ENCODE measurements at places on chromosomes 1 and 21.

DNA sequence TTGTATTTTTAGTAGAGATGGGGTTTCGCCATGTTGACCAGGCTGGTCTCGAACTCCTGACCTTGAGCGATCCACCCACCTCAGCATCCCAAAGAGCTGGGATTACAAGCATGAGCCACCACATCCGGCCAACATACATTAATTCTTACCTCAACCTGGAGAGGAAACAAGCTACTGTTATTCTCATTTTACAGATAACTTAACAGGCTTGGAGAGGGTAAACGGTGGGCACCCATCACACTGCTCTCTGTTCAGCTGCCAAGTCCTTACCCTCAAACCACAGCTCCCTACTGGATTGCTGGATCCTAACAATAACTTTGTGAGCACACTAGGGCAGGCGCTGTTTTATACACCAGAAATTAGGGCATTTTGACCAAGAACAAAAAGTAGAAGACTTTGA is 93.6 kb upstream of the BARHL2 start:
- no peak for DNase-seq

- peak; percentile 21 for DNase-seq
Observed at GRCh38 chr21:45768011-45768739, 124.7 kb downstream of the PCBP3 start.

DNA sequence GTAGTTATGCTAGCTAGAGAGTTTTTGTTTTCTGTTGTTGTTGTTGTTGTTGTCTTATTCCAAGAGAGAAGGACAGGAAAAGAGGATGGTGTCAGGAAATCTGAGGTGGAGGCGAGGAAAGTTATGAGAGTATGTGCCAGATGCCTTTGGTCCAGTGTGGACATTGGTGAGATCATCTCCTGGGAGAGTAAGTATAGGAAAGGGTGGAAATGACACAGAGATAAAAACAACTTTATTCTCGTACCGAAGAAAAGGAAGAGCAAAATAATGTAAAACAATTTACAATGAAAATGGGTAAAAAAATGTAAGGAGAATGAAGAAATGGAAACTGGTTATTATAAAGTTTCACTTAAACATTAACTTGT is 97.4 kb upstream of the ADGRL2 start:
- no peak for DNase-seq

- DNase-seq, result no peak
Observed at GRCh38 chr1:153976819-153977249, 640 bp downstream of the JTB start.

DNA sequence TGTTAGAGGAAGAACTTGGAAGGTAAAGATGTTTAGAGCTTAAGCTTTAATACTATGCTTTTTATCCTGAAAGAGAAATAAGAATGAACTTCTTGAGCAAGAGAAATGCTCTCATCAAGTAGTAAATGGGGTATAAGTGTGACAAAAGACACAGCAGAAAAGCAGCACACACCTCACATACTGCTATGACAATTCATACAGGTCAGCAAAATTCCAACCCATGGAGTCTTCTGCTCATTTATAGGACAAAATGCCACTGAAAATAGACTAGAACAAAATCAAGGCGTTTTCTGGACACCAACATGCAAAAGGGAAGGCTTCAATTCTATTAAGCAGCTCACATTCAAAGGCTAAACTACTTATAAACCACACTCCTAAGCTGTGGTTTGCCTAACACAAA is 61.2 kb downstream of the EYA3 start:
- no peak for DNase-seq

DNA sequence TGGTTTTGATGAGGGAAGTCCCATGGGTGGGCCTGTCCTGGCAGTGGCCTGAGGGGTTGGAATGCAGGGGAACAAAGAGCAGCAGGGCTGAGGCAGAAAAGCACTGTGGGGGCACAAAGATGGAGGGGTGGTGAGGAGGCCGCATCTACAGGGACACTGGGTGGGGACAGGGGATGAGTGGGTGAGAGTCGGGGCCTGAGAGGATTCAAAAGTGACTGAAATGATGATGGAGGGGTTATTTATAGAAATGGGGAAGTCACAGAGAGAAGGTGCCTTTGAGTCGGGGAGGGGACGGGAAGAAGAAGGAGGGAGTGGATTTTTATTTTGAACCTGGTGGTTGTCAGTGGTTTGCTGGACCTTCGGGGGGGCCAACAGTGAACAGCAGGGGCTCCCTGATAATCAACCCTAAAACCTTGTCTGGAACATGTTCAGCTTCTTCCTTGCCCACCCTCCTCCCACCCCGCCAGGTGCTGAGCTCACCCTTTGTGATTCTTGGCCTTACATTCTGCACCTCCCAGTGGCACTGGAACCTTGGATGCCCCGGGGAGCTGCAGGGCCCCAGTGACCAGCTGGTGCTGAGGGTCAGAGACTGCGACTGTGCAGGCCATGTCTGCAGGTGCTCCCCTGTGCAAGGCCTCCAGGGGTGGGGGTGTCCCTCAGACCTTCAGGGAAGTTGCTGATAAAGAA is 42.9 kb downstream of the IER5 start:
- DNase-seq, result no peak

DNA sequence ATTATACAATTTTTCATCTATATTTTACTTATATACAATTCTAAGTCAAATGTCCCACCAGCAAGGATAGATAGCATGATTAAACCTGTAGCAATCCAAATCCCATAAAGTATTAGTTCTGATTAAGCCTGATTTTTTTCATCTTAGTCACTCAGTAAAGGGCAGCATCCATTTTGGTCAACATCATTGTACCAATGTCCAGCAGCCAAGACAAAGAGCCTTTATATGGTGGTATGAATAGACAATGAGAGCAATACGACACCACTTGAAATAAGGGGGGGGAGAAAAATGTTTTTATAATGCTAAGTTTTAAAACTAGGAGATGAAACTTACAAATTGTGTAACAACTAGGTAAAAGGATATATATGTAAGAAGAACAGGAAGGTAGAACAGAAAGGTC is 7.4 kb downstream of the ZNF644 start:
- no peak for DNase-seq
